Kidney capillary endothelial cell (primary cell): ENCODE measurements at places on chromosomes 6 and 20.

DNA sequence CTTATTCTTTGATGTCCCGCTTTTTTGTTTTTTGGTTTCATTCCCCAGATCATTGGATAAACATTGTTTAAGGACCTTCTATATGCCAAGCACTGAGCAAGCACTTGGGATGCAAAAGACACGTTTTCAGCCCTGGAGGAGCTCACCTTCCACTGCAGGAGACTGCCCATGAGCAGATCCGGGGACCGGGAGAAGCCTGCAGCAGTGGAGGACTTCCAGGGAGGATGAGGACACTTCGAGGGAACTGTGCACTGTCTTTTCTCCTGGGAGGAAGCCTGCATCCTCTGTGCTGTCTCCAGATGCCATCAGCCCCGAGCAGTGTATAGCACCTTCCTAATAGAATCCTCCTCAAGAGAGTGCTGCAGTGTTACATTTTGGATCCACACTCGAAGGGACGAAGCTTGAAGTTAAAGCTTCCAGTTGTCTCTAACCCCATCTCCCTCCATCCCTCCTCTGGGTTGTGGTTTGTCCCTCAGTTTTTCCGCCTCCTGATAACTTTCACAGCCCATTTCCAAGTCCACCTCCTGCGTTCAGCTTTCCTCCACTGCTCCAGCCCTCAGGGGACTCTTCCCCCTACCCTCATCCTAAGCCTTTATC lies 5.8 kb upstream of the KCNG1 start:
- DNase-seq = no peak

- no peak for DNase-seq
These were observed 60.9 kb downstream of the EPHA7 start for GRCh38 chr6:93358435-93358834.

GRCh38 chr6:147554281-147554680 lies 45.8 kb downstream of the SAMD5 start:
- no peak for DNase-seq

GRCh38 chr6:122400121-122400450 lies 634 bp downstream of the HSF2 start:
- peak; percentile 11 for DNase-seq

GRCh38 chr20:35702051-35702823 lies 3.0 kb downstream of the ROMO1 start:
- no peak for DNase-seq
